GM23338 (cell line): ENCODE measurements at places on chromosomes 13 and 19.
A peak's percentile ranks its signal among the peaks of the same experiment; 100 is the strongest.

GRCh38 chr19:30313353-30313750 is 58.8 kb upstream of the ZNF536 start:
- DNase-seq, result no peak

DNA sequence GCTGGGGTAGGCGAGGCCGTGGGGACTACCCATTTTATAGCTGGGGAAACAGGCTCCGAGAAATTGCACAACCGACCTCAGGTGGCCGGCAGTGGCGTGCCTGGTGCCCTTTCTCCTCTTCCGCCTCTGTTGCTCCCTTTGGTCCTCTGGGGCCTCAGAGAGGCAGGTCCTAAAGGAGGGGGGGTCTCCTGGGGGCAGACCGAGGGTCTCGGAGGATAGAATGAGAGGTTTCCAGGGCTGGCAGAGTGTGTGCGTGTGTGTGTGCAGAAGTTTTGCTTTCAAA is 11.3 kb downstream of the STX10 start:
- DNase-seq, result no peak

DNA sequence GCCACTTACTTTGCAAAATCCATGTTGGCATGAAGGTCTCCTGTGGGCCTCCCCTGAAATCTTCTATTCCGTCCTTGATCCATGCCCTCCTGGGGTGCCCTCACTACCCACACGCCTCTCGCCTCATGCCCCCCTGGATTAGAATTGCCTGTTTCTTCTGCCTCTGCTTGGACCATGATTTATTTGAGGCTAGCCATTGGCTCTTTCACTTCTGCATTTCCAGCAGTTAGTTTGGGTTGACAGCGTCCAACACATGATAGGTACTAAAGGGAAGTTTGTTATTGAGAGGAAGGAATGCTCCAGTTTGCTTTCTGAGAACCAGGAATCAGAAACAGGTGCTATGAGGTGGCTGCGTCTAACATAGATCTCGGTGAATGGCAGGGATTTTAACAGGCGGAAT is 30.5 kb upstream of the TPTE2 start:
- no peak for DNase-seq

DNA sequence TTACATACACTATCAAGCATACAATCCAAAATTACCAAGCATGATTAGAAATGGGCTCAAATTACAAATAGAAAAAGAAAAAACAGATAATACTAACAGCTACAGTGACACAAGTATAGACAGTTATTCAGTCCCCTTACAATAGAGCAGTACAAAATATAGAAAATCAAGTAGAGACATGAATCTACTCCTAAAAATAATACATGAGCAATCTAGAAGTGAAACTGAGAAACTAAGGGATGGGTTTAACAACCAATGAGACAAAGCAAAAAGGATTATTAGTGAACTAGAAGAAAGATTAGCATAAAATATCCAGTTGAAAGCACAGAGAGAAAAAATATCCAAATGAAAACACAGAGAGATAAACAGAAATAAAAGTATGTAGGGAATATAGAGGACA is 426.7 kb downstream of the TBC1D4 start:
- DNase-seq, result no peak

- peak; percentile 1 for DNase-seq
These were observed 12.1 kb downstream of the ZBTB7A start for GRCh38 chr19:4054441-4055208.

DNA sequence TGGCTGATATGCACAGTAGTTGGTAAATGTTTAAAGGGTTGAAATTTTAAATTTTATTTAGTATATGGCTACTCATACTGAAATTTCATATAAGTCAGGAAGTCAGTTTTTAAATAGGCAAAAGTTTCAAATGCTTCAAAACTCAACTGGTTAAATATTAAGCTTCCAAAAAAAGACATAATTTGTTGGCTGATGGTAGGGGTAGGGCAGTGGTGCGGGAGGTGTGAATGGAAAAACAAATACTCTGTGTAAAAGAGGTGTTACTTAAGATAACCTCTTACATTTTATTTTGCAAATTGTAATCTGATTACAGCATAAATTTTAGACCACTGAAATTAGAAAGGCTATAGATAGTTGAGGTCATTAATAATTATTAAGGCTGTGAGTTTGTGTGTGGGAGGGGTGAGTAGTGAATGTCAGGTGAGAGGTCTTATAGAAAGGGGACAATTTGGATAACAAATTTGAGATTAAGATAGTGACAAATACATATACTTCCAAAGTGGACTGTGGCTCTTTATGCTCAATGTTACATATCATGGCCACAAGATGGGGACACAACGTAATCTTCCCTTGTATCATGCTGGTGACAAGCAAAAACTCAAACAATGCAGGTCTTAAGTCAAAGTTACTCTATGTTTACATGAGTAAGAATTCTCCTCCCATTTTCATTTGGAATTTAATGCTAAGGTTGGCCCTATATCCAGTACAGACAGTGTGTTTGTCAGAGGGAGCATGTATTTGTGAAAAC is 36.6 kb upstream of the OXGR1 start:
- peak; percentile 58 for DNase-seq

- DNase-seq, result peak; percentile 25
These were observed 314.8 kb downstream of the ZNF536 start for GRCh38 chr19:30686826-30687566.

DNA sequence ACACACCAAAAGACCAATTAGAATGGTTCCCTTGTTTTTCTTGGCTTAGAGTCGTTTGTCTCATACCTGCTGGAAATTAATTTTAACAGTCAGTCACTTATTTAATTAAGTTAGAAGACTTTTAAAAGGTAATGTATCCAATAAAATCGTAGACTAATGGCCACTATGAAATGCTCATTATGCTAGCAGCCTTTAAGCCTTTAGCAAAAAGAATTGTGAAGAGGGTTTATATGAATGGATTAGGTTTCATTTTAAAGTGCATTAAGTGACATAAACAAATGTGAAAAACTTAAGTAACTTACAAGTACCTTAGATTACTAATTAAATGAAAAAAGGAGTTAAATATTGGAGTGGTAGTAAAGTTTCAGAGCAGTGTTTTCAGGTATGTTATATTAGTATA is 139.6 kb downstream of the RXFP2 start:
- DNase-seq, result no peak

- no peak for DNase-seq
These were observed 464.6 kb downstream of the MYO16 start for GRCh38 chr13:109093998-109094397.

DNA sequence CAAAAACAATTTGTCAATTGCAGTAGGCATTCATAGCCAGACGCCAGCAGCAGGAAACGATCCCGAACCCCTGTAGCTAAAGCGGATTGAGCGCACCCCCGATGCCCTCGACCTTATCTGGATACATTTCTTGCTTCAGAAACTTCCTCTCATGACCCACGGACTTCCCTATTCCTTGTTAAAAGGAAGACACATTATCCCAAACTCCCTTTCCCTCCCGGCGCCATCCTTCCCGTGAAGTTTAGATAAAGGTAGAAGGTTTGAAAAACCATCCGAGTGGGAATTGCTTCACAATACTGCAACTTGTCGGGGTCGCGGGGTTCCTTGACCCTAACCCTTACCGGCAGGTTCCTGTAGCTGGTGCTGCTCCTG is 977 bp downstream of the PCDH20 start:
- peak; percentile 43 for DNase-seq

- no peak for DNase-seq
These were observed 167.2 kb downstream of the KLF5 start for GRCh38 chr13:73225990-73226389.

DNA sequence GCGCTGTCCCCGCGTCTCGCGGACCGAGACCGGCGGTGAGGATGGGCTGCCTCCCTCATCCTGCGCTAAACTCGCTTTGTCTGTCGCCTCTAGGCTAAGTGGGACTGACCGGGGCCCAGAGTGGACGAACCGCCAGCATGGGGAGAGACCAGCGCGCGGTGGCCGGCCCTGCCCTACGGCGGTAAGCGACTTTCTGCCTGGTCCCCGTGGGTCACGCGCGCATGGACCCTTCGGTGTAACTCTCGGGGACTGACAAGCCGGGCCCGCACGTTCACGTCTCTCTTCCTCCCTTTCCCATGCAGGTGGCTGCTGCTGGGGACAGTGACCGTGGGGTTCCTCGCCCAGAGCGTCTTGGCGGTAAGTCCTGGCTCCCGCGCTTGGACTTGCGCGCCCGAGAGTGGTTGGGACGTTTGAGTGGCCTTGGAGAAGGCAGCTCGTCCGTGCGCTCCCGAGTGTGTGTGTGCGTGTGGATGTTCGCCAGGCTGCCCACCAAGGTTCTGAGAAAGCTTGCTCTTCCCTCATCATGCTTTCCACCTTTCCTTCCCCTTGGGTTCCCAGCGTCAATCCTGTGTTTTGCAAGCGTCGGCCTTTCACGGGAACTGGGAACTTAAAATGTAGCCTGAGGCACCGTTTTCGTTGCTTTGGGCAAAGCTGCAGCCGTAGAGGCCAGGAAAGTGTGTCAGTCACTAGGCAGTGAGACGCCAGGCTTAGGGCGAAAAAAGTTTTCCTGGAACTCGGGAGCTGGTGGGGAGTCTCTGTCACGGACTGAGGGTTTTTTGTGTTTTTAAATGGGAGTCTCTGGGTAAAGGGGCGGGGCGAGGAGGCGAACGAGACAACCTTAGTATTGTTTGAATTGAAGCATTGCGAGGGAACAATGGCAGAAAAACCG is 927 bp downstream of the COL4A2 start:
- peak; percentile 85 for DNase-seq

DNA sequence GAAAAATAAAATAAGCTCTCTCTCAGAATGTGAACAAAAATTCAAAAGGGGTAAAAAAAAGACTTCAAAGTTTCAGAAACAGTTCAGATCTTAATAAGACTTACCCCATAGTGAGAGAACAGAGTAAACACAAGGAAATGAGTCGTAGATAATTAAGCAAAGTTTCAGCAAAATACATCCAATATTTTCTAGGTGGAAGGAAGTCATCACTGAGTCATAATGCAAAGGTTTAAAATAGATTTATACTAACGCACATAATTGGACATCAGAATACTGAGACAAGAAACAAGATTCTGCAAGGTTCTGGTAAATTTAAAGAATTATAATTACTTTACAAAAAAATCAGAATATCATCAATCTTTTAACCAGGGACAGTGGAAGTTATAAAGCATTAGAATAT is 1370.7 kb upstream of the ATXN8OS start:
- no peak for DNase-seq

DNA sequence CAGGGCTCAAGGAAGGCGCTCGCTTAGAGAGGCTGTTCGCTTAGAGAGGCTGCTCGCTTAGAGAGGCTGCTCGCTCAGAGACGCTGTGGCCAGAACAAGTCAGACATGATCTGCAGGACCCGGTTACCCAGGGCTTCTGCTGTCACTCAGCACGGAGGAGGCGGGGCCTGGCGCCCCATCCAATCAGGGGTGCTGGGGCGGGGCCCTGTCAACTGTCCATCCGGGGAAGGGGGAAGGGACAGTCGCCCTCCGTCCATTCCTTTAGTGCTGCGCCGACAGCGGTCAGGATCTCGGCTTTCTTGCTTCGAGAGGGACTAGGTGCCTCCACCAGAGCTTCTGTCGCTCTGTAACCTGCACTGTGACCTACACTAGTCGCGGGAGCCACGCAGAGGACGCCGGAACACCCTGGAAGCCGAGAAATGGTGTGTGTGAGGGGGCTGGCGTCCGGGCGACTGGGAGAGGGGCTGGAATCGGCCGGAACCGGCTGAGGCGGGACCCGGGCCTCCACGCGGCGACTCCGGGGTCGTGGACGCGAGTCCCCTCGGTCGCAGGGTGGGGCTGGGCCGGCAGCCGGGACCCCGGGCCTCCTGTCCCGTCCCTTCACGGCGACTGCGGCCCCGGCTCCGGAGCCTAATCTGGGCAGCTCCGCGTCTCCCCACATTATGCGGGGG is at the start of gene ZNF440:
Gene ZNF440 (plus strand): TSS at position 245 of the 671 bp plus-strand sequence. CDS start 175 bp downstream, at position 420.
- peak; percentile 98 for DNase-seq

DNA sequence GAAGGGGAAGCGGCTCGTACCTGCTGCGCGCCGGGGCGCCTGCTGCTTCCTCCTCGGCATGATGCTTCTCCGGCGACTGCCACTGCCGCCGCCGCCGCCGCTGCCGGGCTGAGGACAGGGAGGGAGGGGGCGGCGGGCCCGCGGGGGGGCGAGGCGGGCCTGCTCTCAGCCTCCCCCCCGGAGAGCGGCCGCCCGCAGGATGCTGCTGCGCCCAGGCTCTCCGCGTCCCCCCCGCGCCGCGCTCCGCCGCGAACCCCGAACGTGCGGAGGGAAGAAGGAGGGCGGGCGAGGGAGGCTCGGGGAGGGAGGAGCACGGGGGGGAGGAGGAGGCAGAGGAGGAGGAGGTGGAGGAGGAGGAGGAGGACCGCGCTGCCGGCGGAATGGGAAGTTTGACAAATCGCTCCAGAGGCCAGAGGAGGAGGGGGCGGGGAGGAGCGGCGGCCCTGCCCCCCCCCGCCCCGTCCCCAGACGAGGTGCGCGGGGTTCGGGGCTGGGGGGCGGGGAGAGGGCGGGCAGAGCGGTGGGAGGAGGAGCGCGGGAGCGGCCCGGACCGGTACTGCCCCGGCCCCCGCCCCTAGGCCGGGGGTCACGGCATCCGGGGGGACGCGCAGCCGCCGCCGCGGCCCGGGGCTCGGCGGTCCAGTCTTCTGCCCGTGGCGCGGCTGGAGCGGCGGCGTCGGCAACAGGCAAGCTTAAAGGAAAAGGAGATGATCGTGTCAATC is at the start of gene TSHZ3:
Gene TSHZ3 (minus strand): TSS at position 277 of the 722 bp plus-strand sequence. CDS start 217 bp downstream, at position 60.
- DNase-seq, result peak; percentile 85

GRCh38 chr19:53864308-53864836 is 3.3 kb upstream of the MYADM start:
- DNase-seq, result no peak

DNA sequence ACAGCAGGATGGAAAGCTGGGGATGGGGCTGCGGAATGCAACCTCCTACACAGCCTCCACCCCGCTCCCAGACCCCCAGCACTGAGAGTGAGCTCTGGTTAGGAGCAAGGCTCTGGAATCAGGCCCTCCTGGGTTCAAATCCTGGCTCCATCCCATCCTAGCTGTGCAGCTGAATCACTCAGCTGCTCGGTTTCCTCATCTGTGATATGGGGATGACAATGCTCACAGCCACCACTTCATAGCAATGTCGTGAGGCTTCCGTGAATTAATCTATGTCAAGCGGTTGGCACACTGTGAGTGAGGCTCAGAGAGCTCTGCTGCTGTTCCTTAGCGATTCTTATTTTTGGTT is 538 bp downstream of the ACP7 start:
- no peak for DNase-seq

- DNase-seq, result no peak
These were observed 997 bp upstream of the KCNN4 start for GRCh38 chr19:43781630-43782310.

GRCh38 chr19:47296036-47296435 is 13.6 kb upstream of the C5AR1 start:
- peak; percentile 99 for DNase-seq

DNA sequence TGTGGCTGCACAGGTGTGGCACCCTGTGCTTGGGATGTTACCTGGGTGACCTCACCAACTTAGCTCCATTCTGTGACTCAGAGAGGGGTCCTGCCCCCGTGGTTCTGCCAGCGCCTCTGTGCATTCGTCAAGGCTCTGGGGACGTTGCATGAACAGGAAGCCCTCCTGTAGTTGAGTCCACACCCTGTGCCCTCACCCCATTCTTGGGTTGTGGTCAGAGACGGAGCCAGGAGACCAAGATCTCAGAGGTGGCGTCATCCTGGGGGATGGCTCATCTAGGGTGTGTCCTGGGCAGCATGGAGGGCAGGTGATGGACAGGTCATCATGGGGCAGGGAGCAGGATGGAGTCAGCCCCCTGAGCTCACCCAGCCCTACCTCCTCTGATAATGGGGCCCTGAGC is 2.5 kb downstream of the COX6B2 start:
- no peak for DNase-seq
